ENCODE measurements at places on chromosomes 7 and 10. TPM values are rescaled to one million over a fixed set of nuclear protein-coding genes. Genes with fewer than 3 reads are reported as not detected.

Gene KIAA1549
- total RNA-seq = 2.1 TPM

Gene SPDYE5
- total RNA-seq = not detected

GRCh38 chr10:12869427-12869826 is 132.1 kb downstream of the CCDC3 start:
- DNase-seq = no peak

DNA sequence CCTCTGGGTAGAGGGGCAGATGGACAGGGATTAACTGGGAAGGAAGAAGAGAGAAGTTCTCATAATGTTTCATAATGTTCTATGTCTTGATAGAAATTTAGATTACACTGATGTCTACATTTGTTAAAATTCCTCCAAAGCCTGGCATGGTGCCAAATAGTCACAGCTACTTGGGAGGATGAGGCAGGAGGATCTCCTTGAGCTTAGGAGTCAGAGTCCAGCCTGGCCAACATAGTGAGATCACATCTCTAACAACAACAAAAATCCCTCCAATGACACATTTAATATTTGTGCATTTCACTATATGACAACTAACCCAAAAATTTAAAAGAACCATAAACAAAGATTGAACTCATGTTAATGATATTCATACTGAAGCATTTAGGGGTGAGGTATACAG is 33.0 kb upstream of the PPP1R3C start:
- DNase-seq = no peak

DNA sequence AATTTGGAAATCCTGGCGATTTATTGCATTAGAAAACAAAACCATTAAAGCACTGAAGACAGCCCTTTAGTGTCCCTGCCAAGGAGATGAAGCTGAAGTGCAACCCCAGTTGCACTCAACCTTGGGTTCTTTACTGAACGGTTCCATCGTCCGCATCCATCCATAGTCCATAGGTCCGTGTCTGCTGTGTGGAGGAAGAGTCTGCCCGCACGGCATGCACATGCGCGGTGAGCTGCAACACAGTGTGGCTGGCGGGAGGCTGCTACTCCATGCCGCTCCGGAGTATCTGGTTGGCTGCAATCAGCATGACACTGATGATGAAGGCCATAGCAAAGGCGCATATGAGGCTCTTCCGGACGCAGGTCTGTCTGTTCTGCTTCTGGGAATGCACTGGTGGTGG is 624.6 kb downstream of the CALN1 start:
- DNase-seq = no peak

Measured in left ventricle myocardium inferior (tissue), 1 donor.